ENCODE measurements at places on chromosomes 3 and 15.

DNA sequence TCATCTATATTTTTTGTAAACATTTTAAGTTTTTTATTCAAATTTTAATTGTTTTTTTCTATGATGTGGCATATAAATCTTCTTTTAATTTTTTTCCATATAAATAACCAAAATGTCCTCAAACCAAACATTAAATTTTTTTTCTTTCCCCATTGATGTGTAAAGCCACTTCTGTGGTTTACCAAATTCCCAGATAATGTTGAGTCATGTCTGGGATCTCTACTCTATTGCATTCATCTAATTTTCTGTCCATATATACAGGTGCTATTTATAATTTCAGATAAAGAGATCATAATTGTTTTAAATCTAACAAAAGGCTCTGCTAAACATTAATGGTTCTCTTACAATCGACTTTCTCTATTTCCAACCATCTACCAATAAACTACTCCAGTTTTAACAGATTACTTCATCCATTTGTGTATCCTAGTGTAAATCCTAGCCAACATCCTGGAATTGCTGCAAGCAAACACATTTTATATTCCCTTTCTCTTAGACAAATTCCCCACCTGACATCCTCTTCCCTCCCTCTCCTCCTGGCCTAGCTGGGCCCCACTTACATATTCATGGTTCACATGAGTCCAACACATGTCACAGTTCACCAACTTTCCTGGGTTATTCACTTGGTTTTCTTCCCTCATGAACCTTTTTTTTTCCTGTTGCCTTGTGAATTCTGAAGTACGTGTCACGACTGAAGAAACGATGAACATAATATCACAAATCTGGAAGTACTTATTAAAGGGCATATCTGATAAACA lies 368.0 kb upstream of the AGTR1 start:
- DNase-seq: peak; percentile 78

GRCh38 chr3:184299488-184300377 lies 692 bp downstream of the PSMD2 start:
- DNase-seq: no peak

DNA sequence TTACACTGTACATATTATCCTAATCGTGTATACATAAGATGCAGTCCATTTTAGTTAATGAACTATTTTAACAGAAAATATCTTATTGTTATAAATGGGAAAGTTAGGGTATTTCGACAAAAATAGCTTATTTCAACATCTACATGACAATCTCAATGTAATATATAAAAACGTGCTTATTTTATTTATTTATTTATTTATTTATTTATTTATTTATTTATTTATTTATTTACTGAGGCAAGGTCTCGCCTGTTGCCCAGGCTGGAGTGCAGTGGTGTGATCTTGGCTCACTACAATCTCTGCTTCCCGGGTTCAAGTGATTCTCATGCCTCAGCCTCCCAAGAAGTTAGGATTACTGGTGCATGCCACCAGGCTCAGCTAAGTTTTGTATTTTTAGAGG lies 614.2 kb downstream of the CADM2 start:
- DNase-seq: no peak

DNA sequence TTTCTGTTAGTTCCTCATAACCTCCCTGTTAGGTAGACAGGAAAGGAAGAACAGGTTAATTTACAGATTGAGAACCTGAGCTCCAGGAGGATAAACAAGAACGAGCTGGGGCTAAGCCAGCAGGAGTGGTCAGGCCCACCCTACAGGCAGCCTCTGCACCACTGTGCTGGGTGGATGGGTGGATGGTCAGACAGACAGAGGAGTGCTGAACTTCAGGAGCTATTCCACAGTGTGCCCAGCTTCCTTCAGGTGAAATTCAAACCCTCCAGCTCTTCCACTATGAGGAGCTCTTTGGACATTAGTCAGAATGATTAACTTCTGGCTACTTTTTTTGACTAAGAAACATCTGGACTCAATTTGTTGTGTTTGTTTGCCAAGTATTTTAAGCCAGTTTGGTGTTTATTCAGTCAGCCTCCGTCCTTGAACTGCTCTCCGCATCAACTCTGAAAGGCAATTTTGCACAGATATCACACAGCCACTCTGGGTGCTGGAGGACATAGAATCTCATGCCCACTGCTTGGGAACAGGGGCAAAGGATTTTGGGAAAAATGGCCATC lies 361.9 kb downstream of the CLSTN2 start:
- peak; percentile 20 for DNase-seq

DNA sequence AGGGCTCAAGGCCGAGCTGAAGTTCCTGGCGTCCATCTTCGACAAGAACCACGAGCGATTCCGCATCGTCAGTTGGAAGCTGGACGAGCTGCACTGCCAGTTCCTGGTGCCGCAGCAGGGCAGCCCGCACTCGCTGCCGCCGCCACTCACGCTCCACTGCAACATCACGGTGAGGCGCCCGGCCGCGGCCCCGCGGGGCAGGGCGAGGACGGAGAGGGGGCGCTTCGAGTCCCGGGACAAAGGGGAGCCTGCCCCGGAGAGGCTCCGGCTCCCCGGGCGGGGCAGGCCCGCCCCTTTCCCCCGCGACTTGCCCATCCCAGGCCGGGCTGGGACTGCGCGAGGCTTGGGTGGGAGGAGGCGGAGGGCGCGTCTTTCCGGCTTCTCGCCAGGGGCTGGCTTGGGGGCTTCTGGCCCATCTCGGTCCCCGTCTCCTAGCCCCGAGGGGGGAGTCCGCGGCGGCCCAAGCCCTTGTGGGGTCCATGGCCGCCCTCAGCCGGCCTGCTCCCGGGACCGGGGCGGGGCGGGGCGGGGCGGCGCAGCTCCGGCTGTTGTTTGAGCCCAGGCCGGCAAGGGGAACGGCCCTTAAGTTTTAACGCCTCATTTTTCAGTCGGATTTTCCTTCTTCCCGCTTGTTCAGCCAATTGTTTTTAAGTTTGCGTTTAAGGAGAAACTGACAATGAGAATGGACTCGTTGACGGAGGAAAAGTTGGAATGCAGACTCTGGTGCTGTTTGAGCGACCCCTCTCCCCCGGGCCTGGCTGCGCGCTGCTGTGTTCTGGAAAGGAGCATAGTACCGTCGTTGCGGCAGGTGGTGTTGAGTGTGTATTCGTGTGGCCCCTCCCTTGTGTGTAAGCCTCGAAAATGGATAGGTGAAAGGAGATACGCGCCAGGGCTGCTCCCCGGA lies 683 bp downstream of the UBE2Q2 start:
- DNase-seq: peak; percentile 60

DNA sequence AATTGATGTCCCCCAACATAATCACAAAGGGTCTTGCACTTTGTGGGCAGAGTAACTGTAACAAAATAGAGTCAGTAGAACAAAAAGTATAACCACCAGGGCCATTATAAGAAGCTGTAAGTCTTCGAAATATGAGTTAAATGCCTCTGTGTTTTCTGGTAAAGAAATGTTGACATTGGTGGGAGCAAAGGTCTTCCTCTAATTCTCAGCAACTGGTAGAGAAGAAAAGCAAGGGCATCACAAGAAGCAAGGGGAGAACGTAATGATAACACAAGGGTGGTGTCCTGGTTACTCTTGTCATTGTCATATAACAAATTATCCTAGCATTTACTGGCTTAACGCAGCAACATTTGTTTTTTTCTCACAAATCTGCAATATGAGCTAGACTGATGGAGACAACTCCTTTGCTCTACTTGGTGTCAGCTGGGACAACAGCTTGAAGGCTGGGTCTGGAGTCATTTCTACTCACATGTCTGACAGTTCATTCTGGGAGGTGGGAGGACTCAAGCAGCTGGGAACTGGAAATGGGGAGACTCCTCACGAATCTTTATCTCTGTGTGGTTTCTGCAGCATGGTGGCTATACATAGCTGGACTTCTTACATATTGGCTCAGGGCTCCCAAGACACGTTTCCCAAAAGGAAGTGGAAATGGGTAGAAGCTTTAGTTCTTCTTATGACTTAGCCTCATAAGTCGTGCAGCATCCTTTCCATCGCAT lies 20.2 kb downstream of the DNAJB11 start:
- DNase-seq: no peak

GRCh38 chr3:60313951-60314461 lies 937.2 kb downstream of the FHIT start:
- DNase-seq: no peak

- no peak for DNase-seq
Observed at GRCh38 chr15:96538491-96538890, 208.0 kb downstream of the NR2F2 start.

- no peak for DNase-seq
Observed at GRCh38 chr15:54388746-54389145, 410.5 kb downstream of the UNC13C start.

DNA sequence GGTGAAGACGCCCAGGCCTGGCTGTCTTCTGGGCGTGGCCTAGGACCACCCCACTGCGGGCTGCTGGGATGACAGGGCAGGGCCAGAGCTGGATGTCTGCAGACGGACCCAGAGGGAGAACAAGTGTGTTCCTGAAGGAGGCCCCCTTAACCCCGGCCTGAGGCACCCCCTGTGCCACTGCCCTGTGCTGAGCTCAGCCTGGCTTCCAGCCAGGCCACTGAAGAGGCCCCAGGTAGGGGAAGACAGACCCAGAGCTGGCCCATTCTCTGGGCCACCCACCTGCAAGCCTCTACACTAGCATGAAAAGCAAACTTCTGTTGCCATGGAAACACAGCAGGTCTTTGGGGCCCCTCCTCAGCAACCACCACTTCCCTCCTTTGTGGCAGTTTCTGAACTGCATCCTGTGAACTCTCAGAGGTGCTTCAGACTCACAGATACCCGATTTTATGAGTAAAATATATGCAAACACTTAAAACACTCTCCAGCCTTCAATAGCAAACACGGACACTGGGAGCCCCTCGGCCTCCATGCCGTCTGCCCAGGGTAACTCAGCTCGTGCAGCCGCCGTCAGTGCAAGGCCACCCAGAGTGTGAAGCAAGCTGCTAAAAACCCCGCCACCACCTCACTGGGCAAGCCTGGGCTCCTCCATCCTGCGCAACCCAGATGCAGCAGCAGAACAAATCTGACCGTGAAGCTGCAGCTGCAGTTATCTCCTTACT lies 42.5 kb downstream of the CMTM6 start:
- peak; percentile 32 for DNase-seq

- DNase-seq: no peak
Observed at GRCh38 chr3:15982667-15983196, 185.0 kb upstream of the ANKRD28 start.

DNA sequence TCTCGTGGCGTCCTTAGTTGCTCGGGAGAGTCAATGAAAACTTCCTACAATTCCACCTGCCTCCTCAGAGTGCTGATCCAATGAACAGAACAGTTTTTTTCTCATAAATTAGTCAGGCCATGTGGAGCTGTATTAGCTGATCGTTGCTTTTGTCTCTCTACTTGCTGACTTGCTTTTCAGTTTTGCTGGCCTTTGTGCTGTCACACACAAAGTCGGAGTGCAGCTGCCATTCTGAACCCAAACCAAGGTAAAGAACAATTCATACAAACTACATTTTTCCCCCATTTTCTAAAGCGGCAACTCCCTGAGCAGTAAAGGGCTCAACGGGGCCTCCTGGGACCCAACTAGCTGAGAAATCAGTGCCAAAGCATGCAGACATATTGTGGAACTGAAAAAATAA lies 43.1 kb downstream of the MEIS2 start:
- DNase-seq: no peak

- no peak for DNase-seq
Observed at GRCh38 chr3:32686713-32687112, 1.7 kb downstream of the CNOT10 start.

- DNase-seq: peak; percentile 44
Observed at GRCh38 chr3:164452707-164453106, 625.6 kb downstream of the SI start.

- peak; percentile 49 for DNase-seq
Observed at GRCh38 chr15:73052653-73053397, 562 bp downstream of the NEO1 start.

DNA sequence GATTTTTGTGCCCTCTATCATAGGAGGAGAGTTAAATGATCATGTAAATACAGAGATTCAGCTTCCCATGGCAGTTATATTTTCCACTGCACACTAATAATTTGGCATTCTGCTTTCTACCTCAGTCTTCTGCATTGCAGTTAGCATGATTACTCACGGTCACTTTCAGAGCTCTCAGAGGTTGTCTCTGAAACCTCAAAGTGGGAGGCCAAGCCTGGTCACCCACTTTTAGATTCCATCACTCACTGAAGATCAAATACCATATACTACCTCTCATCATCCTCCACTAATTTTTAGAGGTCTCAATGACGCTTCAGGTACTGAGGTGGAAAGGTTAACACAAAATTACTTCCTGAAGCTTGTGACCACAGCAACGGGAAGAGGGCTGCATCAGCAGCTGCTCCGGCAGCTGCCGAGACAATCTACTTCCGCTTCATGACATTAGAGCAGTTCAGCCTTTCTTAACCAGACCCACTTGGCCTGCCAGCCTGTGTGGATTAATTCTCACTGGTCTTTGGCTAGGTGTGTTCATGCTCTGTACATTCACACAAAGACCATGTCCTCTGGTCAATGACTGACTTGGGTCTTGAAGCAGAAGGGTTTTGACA lies 416.4 kb upstream of the PDZRN3 start:
- DNase-seq: no peak

DNA sequence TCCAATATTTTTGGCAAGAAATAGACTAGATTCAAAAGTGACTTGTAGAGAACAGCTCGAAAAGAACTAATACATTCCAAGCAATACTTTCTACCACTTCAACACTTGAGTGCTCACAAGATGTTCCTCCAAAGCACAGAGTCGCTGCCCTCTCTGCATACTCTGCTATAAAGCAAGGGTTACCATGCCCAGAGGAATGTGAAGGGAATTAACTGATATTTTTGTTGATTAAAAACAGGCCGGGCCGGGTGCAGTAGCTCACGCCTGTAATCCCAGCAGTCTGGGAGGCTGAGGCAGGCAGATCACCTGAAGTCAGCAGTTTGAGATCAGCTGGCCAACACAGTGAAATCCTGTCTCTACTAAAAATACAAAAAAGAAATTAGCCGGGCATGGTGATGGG lies 57.6 kb upstream of the CSPG5 start:
- no peak for DNase-seq

DNA sequence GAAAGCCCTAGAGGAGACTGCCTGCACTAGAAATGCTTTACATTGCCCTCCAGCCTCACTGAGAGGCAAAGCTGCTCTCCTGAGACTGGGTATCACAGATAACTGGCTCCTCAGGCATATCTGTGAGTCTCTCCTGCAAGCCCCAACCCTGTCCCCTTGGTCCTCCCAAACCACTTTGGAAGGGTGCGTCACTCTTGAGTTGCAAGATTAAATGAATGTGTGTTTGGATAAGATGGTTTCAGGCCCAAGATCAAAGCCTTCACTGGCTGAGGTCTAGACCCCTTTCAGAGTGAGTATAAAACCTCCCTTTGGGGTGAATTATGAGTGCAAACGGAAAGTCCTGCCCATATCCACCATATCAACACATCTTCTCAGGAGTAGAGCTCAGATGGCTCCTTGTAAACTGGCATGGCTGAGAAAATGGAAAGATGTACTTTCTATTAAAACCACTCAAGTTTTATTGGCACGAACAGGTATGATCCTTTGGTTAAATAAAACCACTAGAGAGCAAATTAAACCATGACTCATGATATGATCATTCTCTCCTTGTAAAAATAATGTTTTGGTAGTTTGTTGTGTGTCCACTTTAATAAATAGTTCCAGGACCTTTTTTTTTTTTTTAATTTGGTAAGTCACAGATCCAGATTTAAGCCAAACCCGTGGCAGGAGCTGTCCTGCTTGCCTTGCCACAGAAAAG lies 164.0 kb downstream of the CHST2 start:
- no peak for DNase-seq
